Pancreas (tissue), 10 donors: ENCODE measurements at places on chromosomes 3 and 15.
A peak's percentile ranks its signal among the peaks of the same experiment; 100 is the strongest.

DNA sequence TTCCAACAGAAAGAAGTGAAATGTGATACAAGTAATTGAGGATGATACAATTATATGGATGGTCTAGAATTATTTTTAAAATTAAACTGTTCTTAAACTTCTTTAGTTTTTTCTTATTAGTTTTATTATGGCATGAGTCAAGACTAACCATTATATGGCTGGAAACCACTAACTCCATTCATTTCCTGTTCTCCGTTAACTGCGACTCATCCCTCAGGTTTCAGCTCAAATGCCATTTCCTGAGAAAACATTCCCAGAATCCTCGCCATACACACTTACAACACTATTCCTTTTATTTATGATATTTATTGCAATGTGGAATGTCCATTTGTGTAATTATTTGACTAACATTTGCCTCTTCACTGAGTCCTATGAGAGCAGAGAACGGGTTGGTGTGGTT, 394.1 kb downstream of the SOX2 start:
- DNase-seq: no peak

DNA sequence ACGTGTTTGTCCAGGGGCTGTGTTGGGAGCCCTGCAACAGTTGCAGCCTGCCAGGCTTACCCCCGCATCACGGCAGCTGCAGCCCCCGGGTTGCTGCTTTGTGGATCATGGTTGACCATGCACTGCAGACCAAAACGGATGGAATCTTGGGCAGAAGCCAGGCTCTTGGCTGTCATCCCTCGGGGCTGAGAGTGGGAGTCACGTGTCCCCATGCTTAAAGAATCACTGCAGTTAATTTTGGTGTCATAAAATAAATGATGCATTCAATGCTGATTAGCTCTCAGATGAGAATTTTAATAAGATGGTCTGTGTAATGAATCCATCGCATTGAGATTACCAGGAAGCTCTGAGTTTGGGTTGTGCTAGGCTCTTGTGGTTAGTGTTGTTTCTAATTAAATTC, 115.6 kb downstream of the CHDH start:
- DNase-seq: no peak

- DNase-seq: no peak
These were observed 86.1 kb downstream of the CGNL1 start for GRCh38 chr15:57462381-57462780.

DNA sequence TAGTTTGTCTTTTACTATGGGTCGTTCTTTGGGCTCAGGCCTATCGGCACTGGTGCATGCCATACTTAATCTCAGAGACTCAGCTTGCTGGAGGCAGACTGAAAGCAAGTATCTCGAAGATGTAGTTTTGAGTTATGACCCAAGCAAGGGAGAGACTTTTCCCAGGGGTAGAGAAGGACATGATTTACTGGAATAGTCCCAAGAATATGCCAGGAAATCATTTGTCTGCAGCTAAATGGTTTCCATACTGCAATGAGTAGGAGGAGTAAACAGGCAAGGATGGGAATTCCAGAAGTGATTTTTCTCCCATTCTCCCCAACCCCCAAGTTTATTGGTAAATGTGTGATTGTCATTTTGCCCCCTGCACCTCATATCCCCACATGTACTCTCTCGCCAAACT, 35.4 kb upstream of the LACTB start:
- DNase-seq: no peak

DNA sequence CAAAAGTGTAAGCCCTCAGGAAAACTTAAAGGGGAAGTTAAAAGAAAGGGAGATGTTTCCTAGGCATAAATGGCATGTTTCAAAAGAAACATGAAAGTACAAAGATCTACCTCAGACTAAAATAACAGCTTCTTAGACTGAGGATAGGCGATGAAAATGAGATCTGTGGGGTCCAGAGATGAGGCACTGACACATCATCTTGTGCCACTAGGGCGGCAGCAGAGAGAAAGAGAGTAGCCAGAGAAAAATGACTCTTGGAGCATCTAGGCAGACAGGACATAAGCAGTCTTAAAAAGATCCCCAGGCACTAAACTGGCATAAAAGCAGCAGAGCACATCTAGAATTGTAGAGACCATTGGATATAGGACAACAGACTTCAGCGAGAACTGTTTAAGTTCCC, 42.5 kb upstream of the RFX7 start:
- no peak for DNase-seq

DNA sequence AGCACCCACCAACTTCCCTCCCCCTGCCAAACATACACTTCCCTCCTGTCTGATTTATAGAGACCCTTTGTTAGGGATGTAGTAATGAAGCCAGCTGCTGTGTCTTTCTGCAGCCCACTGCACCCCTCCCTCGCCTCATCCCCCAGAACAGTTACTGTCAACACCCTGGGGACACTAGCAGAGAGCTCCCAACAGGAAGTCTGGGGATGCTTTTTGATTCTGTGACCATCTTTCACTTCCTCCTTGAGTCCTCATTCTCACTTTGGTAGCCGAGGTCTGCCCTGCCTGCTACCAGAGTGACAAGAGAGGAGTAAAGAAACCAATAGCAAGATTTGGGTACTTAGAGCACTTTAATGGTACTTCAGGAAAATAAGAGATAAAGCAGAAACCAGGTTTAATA, 201.6 kb downstream of the SATB1 start:
- DNase-seq: no peak

DNA sequence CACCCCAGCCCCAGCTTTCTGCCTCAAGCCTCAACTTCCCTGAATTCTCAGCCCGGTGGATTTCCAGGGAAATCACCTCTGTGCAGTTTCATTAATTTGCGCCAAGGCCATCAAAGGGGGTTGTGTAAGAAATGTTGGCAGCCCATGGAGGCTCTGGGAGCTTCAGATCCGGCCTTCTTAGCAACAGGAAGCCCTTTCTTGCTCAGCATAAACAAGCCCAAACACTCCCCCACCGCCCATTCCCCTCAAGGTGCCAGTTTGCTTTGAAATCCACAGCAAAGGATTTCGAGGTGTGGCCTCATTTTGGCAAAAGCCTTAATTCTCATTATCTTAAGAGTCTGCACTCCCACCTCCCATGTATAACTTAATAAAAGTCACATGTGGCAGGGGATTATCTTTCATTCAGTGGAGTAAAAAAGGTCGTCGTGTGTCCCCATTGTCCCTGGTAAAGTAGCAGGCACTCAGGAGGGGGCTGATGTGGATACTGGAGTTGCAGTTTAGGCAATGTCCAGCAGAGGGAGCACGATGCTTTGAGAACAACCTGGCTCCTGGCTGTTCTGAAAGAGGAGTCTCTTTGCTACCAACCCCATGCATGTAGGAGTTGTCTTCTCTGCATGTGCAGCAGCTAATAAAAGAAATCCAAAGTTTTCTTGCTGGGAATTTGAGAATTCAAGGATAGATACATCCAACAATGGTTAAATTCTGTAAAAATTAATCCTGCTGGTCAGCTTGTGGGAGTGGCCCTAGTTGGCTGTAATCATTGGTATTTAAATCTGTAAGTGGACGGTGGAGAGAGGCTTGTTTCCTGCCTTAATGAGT, 39.5 kb downstream of the EBLN2 start:
- peak; percentile 85 for DNase-seq

DNA sequence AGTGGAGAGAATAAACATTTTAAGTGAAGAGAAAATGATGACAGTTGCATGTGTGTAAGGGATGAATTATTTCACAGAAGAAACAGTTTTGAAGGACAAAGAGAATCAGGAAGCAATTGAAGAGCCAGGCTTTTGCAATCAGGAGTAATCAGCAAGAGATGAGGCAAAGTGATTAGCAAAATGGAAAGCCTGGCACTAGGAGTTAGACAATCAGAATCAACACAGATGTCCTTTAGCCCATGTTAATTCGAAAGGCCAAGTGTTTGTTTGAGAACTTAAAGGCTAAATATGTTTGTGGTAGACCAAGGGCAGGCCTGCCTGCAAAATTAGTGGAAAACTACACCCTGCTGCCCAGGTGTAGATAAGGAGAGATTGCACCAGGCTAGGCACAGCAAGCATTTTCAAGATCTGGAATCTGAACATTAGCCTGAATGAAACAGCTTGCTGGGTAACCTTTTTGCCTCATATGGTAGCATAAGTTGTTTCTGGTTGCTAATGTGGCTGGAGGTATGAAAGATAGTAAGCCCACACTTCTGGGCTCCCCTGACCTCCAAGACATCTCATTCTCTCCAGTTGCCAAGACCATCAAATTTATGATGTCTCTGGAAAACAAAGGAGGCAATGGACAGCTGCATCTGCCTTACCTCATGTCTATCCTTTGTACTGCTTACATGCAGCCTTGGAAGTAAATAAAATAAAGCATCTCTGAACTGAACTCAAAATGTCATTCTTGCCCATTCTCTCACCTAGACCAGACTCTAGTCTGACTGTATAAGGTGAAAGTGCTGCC, 22.0 kb upstream of the LEKR1 start:
- DNase-seq: no peak

DNA sequence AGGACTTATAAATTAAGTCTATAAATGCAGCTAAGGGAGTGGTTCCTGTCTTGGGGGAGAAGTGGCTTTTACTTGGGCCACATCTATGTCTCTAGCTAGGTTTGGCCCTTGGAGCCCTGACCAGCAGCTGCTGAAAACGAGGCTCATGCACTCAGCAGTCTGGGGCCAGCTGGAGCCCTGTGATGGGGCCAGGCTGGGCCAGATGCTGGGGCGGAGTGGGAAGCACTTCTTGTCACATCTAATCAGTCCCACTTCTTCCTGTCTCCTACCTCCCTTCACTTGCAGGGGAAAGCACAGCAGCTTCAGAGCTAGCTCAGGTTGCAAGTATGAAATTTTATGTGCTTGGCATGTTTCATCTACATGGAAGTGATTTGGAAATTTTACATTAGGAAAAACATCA, 209.9 kb upstream of the ROPN1 start:
- no peak for DNase-seq

DNA sequence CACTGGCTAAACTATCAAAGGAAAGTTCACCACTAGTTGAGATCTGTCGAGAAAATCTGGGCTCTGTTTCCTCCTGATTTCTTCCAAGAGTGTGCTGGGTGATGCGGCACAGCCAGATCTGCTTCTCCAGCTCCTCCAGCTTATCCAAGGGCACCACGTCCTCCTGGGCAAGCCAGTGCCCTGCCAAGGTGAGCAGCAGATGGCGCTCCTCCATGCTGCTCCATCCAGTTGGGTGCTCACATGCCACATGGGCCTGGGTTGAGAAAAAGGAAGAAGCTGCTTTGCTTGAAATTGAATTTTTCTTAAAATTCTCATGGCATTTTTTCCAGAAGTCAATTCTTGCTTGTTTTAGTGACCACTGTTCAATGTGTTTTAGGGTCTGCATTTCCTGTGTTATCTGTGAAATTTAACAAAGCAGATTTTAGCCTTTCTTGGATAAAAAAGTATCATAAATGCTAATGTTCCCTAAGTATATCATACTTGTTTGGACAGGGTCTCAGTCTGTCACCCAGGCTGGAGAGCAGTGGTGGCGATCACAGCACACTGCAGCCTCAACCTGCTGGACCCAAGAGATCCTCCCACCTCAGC, 47.3 kb downstream of the EIF3J start:
- peak; percentile 34 for DNase-seq

GRCh38 chr15:40918799-40919392, 10.2 kb upstream of the DLL4 start:
- no peak for DNase-seq

- DNase-seq: no peak
These were observed 164.5 kb downstream of the EBLN2 start for GRCh38 chr3:73225991-73226390.

GRCh38 chr3:173552526-173552925, 155.0 kb downstream of the NLGN1 start:
- DNase-seq: no peak

- no peak for DNase-seq
These were observed 11.6 kb downstream of the TMEM212 start for GRCh38 chr3:171854649-171855305.
